GM10248 (cell line): ENCODE measurements at places on chromosomes 16 and 17.

- no peak for DNase-seq
Observed at GRCh38 chr17:76834870-76835269, 33.3 kb upstream of the MGAT5B start.

GRCh38 chr17:77462553-77463497 is 322.1 kb downstream of the SEC14L1 start:
- no peak for DNase-seq

GRCh38 chr16:73268366-73268993 is 220.6 kb upstream of the ZFHX3 start:
- DNase-seq, result no peak

- no peak for DNase-seq
Observed at GRCh38 chr16:4944333-4945281, 7.7 kb upstream of the PPL start.

DNA sequence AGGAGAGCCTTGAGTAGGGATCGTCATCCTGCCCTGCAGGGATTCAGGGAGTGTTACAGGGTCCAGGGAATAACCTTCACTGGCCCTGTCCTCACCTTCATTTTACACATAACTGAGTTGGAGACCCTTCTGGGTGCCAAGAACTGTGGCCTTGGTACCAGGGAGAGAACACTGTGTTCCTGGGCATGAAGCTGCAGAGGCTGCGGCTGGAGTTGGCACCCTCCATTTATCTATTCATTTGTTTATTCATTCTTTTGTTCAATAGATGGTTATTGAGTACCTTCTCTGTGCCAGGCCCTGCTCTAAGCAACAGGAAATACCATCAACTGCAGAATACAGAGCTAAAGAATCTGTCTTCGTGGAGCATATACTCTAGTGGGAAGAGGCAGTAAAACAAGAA is 6.7 kb downstream of the ABCC3 start:
- DNase-seq, result no peak

DNA sequence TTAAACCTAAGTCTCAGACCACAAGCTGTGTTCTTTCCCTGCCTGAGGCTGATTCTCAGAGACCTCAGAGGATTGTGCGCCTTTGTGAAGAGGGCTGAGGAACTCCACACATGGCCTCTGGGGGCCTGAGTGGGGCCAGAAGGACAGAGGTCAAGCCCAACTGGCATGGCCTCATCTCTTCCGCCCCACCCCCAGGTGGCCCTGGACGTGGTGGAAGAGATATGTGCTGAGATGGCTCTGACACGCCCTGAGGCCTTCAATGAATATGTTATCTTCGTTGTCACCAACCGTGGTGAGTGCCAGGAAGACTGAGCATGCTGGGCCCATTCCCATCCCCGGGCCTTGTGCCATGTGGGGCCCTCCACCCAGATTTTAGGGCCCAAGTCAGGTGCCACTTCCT is 20.1 kb upstream of the ALKBH5 start:
- no peak for DNase-seq

DNA sequence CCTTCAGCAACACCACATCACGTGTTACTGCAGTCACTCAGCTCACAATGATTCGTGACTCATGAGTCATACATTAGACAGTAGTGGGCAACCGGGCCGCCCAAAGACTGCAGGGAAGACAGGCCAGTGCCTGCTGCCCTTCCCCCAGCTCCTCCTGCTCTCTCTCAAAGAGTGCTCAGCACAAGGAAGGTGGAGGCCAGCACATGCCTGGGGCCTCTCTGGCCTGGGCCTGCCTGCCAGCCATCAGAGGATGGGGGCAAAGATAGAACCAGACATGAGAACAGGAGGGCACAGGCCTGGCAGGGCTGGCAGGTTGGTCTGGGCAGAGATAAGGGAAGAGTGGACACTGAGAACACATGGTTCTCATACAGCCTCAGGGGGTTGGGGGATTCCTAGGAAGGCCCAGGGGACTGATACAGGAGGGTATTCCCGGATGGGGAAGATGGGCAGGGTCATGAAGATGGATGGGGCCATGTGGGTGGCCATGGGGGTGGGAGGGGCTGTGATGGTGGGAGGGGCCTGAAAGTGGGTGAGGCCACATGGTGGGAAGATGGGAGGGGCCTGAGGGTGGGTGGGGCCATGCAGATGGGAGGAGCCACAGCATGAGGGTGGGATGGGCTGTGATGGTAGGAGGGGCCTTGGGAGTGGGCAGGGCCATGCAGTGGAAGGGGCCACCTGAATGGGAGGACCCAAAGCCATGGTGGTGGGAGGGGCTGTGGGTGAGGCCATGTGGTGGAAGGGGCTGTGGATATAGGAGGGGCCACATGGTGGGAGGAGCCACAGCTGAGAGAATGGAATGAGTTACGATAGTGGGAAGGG is 29.0 kb downstream of the KATNB1 start:
- DNase-seq, result peak; percentile 65

- DNase-seq, result no peak
Observed at GRCh38 chr16:61969077-61969382, 67.2 kb downstream of the CDH8 start.

- no peak for DNase-seq
Observed at GRCh38 chr17:77565166-77565565, 393.3 kb upstream of the TNRC6C start.

- DNase-seq, result no peak
Observed at GRCh38 chr17:75563063-75563758, 24.4 kb upstream of the MYO15B start.

GRCh38 chr16:3793161-3793576 is 75.8 kb upstream of the TRAP1 start:
- no peak for DNase-seq

GRCh38 chr16:75244844-75245758 is 6.3 kb downstream of the BCAR1 start:
- DNase-seq, result no peak

- no peak for DNase-seq
Observed at GRCh38 chr17:30316736-30317135, 17.1 kb downstream of the TMIGD1 start.

- no peak for DNase-seq
Observed at GRCh38 chr17:63531022-63531965, 8.1 kb downstream of the KCNH6 start.

DNA sequence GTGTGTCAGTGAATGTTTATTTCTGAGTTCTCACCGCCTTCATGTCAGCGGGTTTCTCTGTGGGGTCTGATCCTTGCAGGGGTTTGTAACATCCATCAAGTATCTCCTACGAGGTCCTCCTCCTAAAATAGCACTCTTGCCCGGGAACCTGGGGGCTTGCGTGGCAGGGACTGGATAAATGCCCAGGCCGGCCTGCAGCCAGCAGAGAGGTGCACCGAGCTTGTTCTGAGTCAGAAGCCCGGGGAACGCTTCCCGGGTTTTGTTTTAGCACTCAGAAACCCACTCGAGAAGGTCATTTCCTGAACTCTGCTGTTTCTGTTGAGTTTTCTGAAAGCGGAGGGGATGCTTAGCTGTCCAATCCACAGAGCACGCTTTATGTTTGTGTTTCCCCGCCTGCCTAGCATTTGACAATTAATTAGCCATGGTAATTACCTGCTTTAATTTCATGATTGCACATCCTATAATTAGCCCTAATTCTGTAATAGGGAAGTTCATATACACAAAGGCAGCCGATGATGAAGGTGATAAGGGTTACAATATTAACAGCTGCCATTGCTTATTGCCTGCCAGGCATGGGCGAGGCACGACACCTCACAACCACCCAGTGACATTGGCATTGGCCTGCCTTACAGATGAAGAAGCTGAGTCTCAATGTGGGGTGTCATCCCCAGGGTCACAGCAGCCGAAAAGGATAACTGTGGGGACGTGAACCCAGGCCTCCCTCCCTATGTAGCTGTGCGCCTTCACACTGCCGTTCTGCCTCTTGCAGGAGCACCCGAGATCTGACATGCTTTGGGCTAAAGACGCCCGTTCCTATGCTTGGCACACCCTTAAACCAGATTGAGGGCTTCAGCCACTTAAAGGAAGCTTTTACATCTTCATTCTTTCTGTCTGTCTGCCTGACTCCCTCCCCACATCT is 333.1 kb downstream of the CPPED1 start:
- DNase-seq, result no peak

DNA sequence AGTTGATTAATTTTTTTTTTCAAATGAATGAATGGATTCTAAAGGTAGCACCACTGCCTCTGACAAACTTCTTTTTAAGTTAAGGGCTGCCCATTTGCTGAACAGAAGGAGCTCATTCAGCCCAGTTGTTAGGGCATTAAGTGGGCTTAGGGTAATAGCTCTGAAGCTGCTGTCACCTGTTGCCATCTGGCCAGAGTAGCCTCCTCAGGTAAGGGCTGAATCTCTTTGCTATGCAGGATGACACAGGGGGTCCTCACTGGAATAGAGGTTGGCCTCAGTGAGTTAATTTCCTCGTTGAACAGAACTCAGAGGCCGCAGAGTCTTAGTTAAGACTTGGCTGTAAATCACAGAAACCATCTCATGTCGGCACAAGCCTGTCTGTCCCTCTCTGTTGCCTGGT is 232.8 kb downstream of the CCDC182 start:
- DNase-seq, result no peak

DNA sequence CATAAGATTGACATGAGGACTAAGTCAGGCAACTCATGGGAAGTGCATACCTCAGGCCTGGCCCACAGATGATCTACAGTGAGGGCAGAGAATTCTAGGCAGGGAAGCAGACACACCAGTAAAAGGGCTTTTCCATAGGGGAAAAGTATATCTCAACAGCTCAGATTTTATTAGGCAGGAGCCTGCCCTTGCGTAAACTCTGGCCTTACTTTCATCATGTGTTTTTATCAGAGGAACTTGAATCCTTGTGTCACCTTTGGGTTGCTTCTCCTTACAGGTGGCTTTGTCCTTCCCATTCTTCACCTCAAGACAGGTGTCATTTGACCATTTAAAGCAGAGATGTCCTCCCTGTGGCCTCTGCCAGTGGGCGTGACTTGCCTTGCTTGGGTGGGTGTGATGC is 138.1 kb downstream of the MSI2 start:
- DNase-seq, result no peak

GRCh38 chr16:27505297-27506236 is 44.1 kb downstream of the GTF3C1 start:
- no peak for DNase-seq

GRCh38 chr16:77385481-77385880 is 49.4 kb downstream of the ADAMTS18 start:
- no peak for DNase-seq

DNA sequence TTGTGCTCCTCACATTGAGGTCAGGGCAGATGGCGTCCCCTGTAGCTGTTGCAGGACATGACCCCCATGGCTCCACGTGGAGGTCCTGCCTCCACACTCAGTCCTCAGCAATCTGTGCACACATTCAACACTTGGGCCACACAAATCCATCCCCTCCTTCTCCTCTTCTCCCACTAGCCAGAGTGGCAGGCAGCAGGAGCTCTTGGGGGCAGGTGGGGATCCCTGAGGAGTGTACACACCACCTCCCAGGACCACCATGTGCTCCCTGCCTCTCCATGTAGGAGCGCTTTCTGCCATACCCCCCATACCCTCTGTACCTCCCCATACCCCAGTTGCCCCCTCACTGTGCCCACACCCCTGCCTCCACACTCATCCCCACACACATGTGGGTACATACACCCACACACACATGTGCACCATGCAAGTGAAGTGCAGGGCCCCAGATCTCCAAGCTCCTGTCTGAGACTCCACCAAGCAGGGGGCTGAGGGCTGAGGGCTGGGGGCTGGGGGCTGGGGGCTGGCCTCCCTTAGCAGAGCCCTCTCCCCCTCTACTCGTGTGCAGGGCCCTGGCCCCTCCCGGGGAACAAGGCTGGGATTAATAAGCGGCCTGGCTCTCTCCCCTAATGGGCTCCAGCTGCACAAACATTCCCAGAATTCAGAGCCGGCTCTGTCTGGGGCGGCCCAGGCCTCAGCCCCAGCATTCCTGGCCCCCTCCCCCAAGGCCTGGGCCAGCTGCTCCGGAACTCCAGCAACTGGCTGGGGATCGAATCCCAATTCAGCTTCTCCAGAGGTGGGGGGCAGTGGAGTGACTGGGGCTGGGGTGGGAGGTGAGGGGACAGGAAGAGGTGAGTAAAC is 48.2 kb upstream of the MEIOC start:
- DNase-seq, result no peak

GRCh38 chr16:84367750-84368307 is 509 bp upstream of the ATP2C2 start:
- DNase-seq, result no peak

- DNase-seq, result no peak
Observed at GRCh38 chr17:34118564-34118963, 136.5 kb upstream of the CCL2 start.

- DNase-seq, result no peak
Observed at GRCh38 chr17:63529711-63530556, 6.8 kb downstream of the KCNH6 start.

- DNase-seq, result peak; percentile 60
Observed at GRCh38 chr17:10294180-10294579, 78.6 kb downstream of the MYH13 start.

GRCh38 chr16:12171206-12171605 is 194.7 kb downstream of the SNX29 start:
- no peak for DNase-seq

GRCh38 chr16:1050516-1050915 is 22.0 kb upstream of the SSTR5 start:
- no peak for DNase-seq

- DNase-seq, result no peak
Observed at GRCh38 chr17:68238164-68238870, 9.5 kb upstream of the AMZ2 start.

DNA sequence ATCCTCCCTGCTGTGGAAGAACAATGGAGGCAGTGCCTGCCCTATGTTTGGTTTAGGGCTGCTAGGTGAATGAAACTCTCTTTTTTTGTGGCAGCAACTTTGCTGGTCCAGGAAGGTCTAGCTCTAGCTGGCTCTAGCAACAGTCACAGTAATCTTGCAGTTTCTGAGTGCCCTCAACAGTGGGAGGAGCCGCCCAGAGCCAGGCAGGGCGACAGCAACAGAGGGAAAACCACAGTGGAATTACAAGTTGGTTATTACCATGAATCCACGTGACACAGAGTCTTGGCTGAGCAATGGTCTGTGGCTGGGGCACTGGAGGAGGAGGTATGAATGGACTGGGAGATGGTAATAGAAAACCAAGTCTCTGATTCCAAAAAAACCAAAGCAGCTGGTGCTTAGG is 10.3 kb downstream of the HSPB9 start:
- no peak for DNase-seq

- DNase-seq, result no peak
Observed at GRCh38 chr17:38317081-38317480, 20.1 kb downstream of the MRPL45 start.

DNA sequence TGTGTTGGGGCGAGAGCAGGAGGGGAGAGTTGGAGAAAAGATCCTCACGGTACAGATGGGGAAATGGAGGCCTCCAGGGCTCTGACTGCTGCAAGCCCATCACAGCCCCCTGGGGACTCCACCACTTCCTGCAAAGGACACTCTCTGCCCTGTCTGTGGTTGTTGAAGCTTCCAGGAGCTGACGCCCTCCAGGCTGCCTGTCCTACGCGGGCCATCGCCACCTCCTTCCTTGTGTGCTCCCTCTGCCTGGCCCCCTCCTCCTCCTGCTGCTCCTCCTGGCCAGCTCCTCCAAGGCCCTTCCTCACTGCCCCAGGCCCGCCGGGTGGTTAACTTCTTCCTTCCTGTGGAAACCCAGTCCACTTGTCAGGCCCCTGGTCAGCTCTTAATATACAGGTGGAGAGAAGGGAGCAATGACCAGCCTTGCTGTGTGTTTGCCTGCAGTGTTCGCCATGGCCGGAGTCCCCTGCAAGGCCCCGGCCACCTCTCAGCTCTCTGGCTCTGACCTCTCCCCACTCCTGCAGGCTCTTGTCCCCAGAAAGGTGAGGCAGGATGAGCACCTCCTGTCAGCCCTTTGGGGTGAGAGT is 18.4 kb upstream of the STAC2 start:
- no peak for DNase-seq

GRCh38 chr17:27968206-27968732 is 74.2 kb upstream of the NLK start:
- DNase-seq, result no peak
